H9 (cell line): ENCODE measurements at places on chromosomes 4 and X.

DNA sequence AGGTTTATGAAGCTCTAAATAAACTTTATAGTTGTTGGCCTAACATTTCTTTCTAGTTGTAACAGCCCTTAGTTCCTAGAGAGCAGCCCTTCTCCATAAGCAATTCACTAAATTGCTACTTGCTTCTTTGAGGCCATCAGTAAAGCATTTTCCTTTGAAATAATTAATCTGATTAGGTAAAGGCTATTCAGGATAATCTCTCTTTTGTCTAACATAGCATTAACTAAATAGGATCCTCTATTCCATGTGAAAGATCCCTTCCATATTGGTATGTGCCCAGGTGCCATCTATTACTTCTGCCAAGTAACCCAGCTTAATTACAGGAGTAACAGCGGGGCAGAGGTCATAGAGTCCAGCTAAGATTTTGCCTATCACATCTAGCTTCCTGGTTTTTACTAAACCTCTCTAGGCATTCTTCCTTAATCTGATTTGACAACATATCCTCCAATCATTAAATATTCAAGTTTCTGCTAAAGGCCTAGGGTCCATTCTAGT lies 1408.0 kb downstream of the PCDH18 start:
- DNase-seq = no peak

- DNase-seq = no peak
These were observed 83.7 kb downstream of the PSAPL1 start for GRCh38 chr4:7351014-7351413.

DNA sequence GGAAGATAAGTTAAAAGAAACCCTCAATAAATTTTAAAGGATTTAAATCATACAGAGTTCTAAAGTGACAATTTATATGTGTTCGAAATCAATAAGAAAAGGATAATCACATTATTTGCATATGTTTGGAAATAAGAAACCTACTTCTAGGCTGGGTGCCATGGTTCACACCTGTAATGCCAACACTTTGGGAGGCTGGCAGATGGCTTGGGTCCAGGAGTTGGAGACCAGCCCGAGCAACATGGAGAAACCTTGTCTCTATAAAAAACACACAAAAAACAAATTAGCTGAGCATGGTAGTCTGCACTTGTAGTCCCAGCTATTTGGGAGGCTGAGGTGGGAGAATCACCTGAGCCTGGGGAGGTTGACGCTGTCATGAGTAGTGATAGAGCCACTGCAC lies 8.1 kb upstream of the SAP30 start:
- DNase-seq = no peak

DNA sequence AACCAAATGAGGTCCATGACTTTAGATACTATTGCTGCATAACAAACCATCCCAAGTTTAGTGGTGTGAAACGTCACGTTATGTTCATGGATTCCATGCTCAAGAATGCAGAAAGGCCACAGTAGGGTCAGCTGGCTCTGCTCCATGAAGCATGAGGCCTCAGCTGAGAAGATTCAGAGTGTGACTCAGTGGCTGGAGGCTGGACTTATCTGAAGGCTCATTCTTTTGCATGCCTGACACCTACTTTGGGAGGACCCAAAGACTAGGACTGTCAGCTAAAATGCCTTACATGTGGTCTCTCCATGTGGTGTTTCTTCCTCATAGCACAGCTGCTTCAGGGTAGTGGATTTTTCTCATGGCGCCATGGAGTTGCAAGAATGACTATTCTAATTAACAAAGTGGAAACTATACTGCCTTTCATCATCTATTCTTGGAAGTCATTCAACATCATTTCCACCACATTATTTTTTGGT lies 11.5 kb upstream of the CCDC149 start:
- no peak for DNase-seq

DNA sequence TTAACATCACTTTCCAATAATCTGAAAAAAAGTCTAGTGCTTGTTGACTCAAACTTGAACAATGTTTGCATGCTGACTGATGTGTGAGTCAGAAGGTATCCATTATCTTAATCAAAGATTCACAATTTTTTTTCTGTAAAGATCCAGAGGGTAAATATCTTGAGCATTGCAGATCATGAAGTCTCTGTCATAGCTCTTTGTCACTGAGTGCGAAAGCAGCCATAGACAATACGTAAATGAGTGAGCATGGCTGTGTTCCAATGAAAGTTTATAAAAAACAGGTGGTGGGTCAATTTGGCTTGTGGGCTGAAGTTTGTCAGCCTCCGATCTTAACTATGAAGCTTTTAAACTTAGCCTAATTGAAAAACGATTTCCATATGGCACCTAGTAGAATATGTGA lies 37.7 kb downstream of the NHS start:
- DNase-seq = no peak

DNA sequence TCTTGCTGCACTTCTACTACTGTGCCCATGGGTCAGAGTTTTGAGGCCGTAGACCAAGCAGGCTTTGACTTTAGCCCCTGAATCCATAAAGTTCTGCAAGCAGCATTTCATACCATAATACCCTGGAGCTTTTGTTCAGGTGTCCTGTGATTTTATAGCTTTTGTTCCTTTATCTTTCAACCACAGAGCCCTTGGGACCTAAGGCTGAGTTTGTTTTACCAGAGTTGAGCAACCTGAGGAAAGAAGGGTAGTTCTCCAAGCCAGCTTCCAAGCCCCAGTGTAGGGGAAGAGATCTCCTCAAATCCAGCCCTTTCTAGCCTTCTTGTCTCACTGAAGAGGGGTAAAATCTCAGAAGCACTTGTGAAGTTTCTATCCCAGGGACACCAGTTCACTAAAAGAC lies 35.1 kb downstream of the MAGED2 start:
- DNase-seq = no peak
